ENCODE measurements at places on chromosomes 3 and 15.

GRCh38 chr3:130935761-130936492 is 42.0 kb downstream of the ATP2C1 start:
- DNase-seq = no peak

- no peak for DNase-seq
These were observed 393 bp downstream of the CNTN6 start for GRCh38 chr3:1093217-1093616.

DNA sequence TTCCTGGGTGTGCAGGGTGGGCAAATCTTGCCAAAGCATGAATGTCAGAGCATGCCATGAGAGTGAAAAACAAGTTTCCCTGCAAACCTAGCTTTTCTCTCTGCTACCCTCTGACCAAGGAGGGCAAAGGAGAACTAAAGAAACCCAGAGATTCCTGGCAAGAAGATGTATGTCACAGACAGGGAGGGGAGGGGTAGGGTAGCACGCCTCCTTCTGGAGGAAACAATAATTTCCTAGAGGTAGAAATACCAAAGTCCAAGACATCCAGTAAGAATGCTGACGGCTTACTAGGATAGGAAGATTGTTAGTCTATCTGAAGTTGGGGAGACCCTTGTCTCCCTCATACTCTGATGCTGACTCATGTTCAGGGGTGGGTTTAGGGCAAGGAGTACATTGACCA is 203.9 kb downstream of the NR1D2 start:
- no peak for DNase-seq

- no peak for DNase-seq
These were observed 2.3 kb downstream of the PLA2G4E start for GRCh38 chr15:42018306-42019224.

DNA sequence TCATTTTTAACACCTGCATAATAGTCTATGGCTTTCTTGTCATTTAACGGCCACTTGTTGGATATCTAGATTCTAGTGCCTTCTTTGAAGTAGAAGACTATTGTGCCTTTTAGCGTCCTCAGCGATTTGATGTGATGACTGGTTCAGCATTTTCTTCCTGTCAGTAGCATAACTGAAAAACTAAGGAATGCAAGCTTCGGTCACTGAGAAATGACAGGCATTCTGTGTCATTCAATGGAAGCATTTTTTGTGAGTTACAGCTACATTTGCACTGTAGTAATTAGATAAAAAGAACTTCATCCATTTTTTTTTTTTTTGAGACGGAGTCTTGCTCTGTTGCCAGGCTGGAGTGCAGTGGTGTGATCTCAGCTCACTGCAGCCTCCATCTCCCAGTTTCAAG is 10.3 kb downstream of the NEK11 start:
- no peak for DNase-seq

GRCh38 chr15:61685534-61685933 is 374.7 kb downstream of the VPS13C start:
- DNase-seq = no peak

- no peak for DNase-seq
These were observed 19.2 kb upstream of the UBE2Q2 start for GRCh38 chr15:75823860-75824613.

DNA sequence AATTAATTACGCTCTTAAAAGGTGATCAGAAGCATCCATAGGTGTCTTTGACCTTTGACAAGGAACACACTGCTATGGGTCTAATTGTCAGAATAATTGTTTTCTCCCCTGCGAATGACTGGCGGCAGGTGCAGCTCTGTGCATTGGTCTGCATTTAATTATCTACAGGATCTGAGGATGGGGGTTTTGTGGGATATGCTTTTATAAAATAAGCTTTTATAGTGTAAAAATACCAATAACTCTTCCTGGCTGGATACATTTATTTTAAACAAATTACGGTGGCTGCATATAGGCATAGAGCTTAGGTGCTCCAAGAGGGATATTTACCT is 201.6 kb upstream of the RGMA start:
- no peak for DNase-seq

DNA sequence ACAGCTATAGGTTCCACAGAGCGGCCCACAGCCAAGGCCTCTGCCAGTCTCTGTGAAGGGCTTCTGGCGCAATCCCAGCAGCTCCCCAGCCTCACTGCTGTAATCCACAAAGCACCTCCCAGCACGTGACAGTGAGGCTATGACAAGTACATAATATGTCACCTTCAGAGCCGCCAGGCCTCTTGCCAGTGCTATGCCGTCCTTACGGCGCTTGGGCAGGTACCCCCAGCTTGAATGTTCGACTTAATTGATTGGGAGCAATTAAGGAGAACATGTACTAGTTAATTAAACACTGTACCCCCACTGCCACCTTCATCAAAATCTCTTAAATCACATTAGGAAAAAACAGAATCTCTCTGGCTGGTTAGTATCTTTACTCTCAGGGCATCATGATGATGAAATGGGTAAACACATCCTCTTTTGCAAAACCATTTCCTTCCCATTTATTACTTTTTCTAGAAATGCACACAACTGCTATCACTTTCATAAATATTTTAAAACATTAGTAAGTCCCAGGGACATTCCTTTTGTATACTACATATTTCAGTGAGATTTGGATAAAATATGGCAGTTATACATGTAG is 169.9 kb downstream of the XXYLT1 start:
- DNase-seq = peak; percentile 55

DNA sequence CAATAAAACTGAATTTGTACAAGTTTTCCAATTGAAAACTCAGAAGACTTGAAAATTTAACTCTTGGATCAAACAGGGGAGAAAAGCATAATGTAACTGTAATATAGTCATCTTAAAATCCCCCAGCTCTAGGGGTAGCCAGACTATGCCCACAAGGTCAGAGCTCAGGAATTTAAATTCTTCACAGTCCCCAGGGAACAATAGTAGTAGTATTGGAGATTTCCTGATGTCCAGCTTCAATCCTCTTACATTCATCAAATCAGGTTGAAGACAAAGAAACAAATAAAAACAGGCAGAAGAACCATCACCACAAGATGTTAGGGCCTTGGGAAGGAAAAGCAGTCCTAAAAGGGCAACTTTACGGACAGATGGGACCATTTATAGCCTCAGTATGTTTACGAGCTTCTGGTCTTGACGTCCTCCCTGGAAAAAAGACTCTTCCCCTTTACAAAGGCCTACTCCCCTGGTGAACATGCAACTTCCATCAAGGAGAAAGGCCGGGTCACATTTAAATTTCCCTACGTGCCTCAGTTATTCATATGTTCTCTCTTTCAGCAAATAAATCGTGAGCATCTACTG is 96.8 kb downstream of the PLCH1 start:
- DNase-seq = no peak

All from germinal center (tissue), 1 donor.